SW480 (cell line): ENCODE measurements at places on chromosomes 12 and 14.

DNA sequence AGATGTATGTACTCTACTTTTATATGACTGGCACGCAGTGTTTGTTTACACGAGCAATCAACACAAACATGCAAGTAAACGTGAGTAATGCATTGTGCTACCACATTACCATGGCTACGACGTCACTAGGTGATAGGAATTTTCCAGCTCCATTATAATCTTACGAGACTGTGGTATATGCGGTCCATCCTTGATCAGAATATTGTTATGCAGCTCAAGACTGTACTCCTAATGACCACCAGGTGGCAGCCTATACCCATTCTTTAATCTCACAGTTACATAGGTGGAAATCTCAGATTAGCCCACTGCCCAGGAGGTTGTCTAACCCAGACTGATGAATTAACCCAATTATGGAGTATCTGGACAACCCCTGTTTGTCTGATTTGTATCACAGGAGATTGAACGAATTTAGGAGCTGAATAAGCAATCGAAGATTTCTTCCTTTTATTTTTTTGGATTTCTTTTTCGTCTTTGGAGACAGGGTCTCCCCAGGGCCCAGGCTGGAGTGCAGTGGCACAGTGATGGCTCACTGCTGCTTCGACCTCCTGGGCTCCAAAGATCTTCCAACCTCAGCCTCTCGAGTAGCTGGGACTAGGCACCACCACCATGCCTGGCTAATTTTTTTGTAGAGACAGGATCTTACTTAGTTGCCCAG, 8.7 kb upstream of the TESPA1 start:
- peak; percentile 89 for DNase-seq

- no peak for DNase-seq
These were observed 19.5 kb upstream of the NUBPL start for GRCh38 chr14:31541702-31542101.

GRCh38 chr12:50200552-50201273, 33.5 kb upstream of the CERS5 start:
- DNase-seq: no peak

DNA sequence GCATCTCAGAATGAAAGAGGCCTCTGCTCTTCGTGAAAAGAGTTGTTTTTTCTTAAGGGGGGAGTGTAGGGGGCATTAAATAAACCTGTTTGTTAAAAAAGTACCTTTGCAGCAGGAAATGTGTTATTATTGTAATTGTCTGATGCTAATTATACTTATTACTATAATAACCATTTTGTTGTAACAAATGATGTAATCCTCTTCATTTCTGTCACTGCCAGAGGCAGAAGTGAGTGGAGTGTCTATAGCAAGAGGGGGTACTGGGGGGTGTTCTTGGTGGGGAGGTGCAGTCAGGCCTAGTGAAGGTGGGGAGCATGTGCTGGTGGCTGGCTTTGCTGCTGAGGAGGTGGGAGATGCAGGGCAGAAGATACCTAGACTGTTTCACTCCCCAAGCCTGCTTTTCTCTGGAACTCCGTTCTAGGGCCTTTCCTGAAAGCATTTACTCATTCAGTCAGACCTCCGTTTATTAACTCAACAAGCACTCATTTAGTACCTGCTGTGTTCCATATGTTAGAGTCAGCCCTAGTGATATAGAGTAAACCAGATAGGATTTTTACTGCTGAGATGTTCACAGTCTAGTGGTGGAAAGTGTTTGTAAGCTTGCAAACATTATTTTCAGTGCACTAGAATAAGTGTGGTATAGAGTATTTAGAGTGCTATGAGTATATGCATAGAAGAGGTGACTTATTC, 77.5 kb upstream of the CISTR start:
- no peak for DNase-seq

- no peak for DNase-seq
These were observed 9.1 kb downstream of the TEDC1 start for GRCh38 chr14:105500036-105500725.

- peak; percentile 20 for DNase-seq
These were observed 61.7 kb upstream of the AMIGO2 start for GRCh38 chr12:47141459-47141858.

DNA sequence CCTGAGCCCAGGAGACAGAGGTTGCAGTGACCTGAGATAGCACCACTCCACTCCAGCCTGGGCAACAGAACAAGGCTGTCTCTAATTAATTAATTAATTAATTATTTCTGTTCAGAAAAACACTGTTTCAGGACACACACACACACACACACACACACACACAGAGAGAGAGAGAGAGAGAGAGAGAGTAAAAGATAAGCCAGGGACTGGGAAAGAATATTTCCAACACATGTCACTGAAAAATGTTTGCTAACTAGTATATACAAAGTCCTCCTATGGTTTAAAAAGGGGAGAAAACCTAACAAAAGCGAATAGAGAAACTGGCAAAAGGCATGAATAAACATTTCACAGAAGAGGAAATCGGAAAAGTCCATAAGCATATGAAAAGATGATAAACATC, 18.1 kb upstream of the LRIG3 start:
- DNase-seq: no peak

DNA sequence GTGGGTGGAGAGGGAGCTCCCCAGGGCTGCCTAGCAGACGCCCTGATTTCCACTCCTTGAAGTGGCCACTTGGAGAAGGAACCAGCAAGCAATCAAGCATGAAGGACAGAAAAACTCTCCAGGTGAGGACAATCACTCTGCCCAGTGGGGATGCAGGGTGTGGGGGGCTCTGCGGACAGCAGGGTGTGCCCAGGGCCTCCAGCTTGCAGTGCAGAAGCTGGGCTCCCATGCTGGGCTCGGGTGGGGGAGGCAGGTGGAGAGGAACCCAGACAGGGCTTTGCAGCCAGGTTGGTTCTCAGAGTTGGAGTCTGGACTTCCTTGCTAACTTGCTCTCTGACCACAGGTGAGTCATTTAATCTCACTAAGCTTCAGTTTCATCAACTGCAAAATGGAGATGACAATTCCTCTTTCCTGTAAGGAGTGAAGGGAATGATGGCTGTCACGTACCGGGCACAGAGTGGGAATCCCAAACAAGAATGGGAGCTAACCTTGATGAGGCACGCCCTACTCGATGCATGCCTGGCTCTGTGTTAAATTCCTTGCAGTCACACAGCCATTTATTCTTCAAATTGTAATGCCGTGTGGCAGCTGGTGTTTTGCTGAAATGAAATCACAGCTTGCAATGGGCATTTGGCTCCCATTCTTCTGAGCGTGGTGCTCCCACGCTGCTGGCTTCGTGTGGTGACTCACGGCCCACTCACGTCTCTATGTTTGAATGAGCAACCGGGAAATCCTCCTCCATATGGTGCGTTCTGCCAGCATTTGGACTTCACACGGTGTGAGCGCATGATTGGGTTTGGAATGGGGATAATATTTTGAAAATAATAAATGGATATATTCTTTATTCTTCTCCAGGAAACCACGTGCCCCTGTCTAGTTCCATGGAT, 75.2 kb downstream of the PRIMA1 start:
- peak; percentile 30 for DNase-seq

DNA sequence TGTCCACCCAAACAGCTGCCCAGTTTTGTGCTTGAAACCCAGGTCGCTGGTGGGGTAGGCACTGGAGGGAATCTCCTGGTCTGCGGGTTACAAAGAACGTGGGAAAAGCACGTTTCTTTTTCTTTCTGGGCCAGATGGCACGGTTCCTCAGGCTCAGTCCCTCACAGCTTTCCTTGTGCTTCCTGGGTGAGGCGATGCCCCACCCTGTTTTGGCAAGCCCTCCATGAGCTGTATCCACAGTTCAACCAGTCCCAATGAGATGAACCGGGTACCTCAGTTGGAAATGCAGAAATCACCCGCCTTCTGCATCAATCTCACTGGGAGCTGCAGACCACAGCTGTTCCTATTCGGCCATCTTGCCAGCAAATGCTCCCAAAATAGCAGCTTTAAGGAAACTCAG, 51.4 kb upstream of the TMTC2 start:
- peak; percentile 29 for DNase-seq

DNA sequence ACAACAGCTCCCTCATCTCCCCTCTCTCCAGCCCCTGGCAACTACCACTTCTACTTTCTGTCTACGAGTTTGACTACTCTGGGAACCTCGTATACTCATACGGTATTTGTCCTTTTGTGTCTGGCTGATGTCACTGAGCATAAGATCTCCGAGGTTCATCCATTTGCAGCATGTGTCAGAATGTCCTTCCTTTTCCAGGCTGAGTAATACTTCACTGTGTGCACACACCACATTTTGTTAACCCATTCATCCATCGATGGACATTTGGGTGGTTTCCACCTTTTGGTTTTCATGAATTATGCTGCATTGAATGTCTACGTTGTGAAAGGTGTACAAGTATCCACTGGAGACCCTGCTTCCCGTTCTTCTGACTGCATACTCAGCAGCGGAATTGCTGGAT, 24.1 kb upstream of the DLK1 start:
- DNase-seq: no peak

GRCh38 chr12:123269395-123269892, 2.2 kb downstream of the CDK2AP1 start:
- no peak for DNase-seq

- no peak for DNase-seq
These were observed 272 bp downstream of the HECTD1 start for GRCh38 chr14:31207287-31207754.

- DNase-seq: no peak
These were observed 50.4 kb downstream of the ITPR2 start for GRCh38 chr12:26782372-26783130.

- DNase-seq: peak; percentile 98
These were observed 101.5 kb downstream of the SMOC1 start for GRCh38 chr14:69980457-69981425.

GRCh38 chr12:65157091-65157490, 12.3 kb upstream of the LEMD3 start:
- no peak for DNase-seq

DNA sequence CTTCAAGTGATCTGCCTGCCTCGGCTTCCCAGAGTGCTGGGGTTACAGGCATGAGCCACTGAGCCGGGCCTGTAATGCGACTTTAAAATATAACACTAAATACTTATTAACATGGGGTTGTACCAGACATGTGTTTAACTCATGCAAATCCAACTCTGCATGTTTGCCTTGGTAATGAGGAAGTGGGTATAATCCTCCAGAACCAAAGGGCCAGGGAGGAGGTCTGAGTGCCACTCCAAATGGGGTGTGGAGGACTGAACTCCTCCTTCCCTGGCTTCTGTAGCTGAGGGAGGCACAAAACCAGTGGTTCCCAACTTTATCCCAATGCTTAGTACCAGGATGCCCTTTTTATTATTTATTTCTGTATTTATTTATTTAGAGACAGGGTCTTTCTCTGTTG, 61.6 kb upstream of the MED13L start:
- no peak for DNase-seq

GRCh38 chr12:188910-189621, 24.9 kb downstream of the SLC6A12 start:
- peak; percentile 58 for DNase-seq

DNA sequence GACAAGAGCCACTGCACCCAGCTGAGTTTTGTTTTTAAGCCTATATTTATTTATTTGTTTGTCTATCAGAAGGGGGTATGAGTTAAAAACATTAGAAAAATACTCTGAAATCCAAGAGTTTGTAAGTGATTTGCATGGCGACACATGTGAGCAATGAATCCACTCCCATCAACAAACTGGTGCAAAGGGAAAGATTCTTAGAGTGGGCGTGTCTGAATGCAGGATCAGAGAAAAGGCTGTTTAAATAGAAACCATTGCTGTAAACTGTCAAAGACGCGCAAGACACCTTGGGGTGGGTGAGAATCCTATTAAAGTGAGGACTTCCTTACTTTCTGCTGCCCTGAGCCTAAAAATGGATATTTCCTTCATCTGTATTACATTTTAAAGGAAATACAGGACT, 51.9 kb downstream of the ZFYVE26 start:
- DNase-seq: no peak

DNA sequence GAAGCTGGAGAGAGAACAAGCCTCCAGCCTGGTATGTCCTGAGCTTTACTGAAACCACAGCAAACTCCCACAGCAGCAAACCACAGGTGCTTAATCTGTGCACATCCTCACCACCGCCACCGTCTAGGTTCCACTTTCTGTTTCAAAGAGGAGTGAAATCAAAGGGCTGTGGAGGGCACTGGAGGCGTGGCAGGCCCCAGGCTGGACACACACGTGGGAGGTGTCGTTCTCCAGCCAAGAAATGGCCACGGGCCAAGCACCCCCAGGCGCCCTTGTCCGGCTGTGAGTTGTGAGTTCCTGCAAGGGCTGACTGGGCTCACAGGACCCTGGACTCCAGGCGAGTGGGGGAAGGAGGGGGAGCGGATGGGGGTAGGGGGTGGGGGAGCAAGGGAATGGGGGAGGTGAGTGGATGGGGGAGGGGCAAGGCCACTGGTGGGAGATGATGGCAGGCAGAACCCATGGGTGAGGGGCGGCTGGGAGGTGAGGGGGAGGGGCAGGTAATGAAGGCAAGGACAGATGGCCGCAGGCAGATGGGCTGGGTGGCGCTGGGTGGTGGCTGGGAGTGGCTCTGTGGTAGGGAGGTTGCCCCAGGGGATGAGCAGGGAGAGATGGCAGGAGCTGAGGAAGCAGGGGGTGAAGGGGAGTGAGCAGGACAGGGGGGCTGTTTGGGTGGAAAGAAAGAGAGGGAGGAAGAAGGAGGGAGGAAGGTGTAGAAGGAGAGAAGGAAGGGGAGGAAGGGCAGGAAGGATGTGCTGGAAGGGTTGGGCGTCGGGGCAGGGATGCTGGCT, 86.7 kb downstream of the NCOR2 start:
- peak; percentile 65 for DNase-seq

GRCh38 chr12:89733579-89734201, 25.1 kb upstream of the ATP2B1 start:
- peak; percentile 16 for DNase-seq

DNA sequence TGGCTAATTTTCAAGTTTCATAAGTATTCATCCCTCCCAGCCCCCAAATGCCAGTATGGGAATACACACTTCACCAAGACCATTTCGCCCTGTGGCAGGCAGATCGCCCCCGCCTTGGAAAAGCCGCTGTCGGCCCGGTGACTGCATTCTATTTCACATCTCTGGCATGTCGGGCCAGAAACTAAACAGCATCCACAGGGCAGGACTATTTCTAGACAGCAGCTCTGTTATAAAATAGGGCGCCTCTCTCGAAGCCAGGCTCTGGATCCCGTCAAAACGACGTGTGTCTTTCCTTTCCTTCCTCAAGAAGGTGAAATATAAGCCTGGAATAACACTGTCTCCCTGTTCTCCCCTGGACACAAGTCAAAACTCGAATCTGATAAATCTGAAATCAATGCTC, 56.8 kb downstream of the GSC start:
- no peak for DNase-seq
